ENCODE measurements at places on chromosomes 16 and 17.

- DNase-seq, result peak; percentile 13
These were observed 83.5 kb downstream of the ADCY9 start for GRCh38 chr16:4032768-4033167.

DNA sequence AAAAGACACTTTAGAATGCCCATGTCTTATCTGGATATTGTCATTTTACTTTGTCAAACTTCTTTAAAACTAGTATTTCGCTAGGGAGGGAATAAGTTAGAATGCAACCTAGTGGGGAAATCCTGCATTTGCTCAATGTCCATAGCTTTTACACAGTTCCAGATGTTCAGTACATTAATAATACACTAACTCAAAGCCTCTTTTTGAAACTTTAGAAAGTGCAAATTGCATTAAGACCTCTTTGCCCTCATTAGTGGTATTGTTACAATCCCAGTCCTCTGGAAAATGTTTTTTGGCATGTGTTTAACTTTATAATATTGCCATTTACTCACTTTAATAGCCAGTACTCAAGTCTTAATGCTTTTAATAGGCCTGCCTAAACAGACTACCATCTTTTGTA lies 106.8 kb downstream of the BRIP1 start:
- no peak for DNase-seq

GRCh38 chr16:76335180-76335974 lies 58.2 kb downstream of the CNTNAP4 start:
- DNase-seq, result no peak

GRCh38 chr16:56115817-56116576 lies 75.3 kb upstream of the GNAO1 start:
- DNase-seq, result no peak

DNA sequence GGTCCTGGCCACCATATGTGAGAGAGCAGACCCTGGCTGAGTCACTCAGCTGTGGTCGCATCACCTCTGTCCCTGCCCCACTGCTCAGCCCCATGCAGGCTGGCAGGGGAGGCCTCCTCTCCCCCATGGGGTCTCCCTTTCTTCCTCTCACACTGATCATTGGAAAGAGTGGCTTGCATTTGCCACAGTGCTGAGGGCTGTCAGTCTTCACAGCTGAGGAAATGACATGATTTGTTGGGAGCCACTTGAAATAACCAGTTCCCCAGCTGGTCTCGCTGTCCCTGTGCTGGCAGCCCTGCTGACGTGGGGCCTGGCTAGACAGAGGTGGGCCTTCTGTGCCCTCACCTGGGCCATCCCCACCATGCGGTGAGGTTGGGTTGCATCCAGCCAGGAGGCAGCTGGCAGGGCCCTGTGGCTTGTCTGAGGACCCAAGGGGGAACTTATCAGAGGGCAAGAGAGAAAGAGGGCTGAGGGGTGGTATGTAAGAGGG lies 30.1 kb upstream of the MED9 start:
- DNase-seq, result no peak

DNA sequence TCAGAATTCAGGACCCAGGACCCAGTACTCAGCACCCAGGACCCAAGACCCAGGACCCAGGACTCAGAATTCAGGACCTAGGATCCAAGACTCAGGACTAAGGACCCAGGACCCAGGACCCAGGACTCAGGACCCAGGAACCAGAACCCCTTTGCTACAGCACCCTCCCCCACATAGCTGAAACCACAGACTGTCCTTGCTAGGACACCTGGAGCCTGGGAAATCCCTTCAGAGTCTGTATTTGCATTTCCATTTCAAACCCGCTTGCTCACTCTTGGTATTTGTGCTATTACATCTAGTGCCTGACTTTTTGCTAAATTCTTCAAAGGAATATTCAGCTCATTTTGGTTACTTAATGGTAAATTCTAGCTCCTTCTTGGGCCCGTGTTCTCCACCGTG lies 275.8 kb upstream of the MAF start:
- no peak for DNase-seq

GRCh38 chr16:75476817-75477216 lies 12.3 kb upstream of the TMEM170A start:
- no peak for DNase-seq

DNA sequence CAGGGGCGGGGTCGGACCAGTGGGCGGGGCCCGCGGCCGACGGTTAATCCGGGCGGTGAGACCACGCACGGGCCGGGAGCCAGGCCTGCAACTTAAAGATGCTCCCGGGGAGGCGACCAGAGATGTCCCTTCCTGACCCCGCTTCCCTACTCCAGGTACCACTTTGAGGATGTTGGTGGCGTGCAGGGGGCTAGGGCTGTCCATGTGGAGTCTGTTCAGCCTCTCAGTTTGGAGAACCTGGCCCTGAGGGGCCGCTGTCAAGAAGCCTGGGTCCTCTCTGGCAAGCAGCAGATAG lies 580 bp downstream of the RANGRF start:
- no peak for DNase-seq

- no peak for DNase-seq
These were observed 3.9 kb upstream of the BIRC5 start for GRCh38 chr17:78210111-78210510.

DNA sequence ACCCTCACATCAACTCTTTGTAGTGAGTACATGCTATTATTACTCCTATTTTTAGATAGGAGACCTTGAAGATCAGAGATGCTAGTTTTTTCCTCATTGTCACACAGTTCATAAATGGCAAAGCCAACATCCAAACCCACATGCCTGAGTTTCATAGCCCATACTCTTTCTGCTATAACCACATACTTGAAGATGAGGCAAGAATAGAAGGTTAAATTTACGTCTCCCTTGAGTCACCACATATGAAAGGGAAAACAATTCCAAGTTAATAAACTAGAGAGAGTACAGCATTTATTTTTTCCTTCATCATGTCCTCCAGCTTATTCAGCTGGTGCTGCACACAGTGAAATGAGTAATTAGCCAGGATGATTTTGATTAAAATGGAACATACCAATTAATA lies 23.7 kb downstream of the NUDT7 start:
- DNase-seq, result no peak

DNA sequence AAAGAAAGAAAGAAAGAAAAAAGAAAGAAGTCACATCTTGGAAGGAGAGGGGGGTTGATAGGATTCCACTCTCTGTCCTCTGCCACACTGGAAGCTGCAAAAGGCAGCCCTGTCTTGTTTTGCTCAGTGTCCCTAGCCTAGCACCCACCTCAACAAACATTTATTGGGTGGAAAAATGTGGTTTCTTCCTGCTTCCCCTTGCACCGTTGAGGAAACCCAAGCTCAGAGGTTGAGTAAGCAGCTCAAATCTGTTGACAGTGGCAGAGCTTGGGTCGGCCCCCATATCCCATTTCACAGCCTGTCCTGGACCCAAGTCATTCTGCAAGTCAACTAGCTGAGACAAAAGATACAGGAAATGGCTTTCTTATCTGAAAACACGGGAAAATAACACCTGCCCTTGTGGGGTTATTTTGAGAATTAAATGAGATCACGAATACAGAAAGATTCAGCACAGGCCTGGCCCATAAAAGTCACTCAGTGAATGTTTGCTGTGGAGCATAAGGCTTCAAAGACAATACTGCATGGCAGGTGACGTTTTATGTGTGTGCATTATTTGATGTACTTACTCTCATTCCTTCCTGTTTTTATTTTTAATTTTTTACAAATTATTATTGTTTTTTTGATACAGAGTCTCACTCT lies 63.6 kb downstream of the SCNN1B start:
- no peak for DNase-seq

DNA sequence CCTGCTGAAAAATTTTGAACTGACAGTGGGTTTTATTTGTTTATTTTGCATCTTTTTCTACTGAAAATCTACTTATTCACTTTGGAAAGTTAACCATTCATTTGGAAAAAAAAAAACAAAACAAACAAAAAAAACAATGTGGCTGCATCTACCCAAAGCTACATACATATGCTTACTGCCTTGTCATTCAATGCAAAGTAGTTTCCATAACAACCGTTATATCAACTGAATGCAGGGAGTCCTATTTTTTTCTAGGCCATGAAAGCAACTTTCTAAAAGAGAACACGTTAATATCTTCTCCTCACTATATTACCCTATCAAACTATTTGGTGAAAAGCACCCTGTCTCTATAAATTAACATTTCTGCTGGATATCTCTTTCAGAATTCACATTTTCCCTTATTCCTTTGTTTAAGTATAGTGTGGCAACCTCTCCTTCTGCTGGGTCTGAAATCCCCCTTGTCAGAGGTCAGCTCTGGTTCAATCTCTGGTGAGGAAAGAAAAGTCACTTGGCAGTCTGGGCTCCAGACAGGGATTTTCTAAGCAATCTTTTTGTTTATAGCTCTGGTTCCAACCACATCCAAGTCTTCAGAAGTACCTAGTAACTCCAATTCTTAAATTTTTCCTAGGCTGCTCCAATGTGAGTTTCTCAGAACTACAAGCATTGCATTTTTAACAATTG lies 528.4 kb upstream of the TOM1L1 start:
- no peak for DNase-seq

GRCh38 chr16:15897834-15898254 lies 9.4 kb upstream of the CEP20 start:
- DNase-seq, result no peak

- no peak for DNase-seq
These were observed 96.1 kb downstream of the KCNJ2 start for GRCh38 chr17:70265471-70265870.

DNA sequence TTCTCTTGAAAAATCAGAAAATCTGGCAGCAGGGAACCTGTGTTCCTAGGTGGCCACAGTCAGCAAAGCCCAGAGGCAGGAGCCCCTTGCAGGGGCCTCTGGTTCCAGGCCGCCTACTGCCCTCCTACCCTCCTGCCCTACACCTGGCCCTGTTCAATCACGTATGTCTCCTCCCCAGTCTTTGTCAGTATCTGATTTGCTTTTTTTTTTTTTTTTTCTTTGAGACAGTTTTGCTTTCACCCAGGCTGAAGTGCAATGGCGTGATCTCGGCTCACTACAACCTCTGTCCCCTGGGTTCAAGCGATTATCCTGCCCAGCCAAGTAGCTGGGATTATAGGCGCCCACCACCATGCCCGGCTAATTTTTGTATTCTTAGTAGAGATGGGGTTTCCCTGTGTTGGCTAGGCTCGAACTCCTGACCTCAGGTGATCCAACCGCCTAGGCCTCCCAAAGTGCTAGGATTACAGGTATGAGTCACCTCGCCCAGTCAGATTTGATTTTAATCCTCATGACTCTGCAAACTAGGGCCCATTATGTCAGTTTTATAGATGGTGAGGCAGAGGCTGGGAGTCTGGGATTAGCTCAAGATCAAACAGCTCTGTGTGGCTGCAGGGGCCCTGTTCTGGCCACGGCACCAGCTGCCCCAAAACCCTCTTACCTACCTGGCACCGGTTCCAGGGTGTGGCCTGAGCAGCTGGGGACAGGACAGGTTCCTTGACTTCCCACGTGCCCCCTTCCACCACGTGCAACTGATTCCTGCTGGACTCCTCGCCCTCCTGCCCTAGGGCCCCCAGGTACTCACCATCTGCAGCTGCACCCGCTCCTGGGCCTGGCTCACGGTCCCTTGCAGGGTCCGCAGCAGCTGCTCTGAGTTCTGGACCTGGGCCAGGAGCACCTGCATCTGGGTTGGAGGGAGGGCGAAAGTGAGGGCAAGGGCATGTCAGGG lies 14.7 kb downstream of the RABEP2 start:
- DNase-seq, result no peak

DNA sequence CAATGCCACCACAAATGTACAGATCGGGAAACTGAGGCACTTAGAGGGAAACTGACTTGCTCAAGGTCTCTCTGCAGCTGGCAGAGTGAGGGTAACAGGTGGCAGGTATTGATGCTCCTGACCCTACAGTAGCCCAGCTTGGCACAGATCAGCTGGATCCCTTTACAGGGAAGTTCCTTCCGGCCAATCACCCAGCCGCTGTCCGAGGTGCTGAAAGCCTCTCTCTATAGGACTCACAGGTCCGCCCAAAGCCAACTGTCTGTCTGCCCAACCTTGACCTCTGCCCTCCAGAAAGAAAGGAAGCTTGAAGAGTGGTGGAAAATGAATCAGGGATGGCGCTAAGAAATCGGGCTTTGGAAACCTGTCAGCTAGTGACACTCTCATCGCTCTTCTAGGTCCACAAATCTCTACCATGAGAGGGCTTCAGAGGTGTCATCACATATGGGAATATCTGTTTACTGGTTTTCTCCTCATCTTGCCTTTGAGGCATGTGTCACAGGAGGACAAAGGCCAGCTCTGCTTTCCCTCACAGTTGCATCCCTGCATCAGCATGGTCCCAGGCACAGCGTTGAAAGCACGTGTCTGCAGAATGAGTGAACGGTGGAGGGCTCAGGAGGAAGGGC lies 246.2 kb downstream of the KATNIP start:
- DNase-seq, result no peak

GRCh38 chr17:78176548-78177025 lies 8.2 kb downstream of the SYNGR2 start:
- peak; percentile 87 for DNase-seq

DNA sequence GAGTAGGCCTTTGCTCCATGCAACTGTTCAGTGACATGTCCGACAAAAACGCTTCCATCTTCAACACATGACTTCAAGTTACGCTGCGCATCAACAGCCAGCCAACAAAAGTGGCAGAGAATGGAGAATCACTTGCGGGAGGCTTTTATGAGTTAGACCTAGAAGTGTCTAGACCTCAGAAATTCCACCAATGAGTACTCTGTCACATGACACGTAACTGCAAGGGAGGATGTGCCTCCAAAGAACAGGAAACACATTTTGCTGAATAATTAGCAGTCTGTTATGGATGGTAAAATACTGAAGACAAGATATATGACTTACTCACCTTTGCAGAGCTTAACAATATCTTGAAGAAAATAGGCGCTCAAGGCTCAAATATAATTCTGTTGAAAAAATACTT lies 62.1 kb downstream of the MYO1D start:
- no peak for DNase-seq

- no peak for DNase-seq
These were observed 109.0 kb downstream of the HS3ST3A1 start for GRCh38 chr17:13492737-13493122.

GRCh38 chr16:86901483-86901882 lies 323.1 kb downstream of the FOXL1 start:
- DNase-seq, result no peak

DNA sequence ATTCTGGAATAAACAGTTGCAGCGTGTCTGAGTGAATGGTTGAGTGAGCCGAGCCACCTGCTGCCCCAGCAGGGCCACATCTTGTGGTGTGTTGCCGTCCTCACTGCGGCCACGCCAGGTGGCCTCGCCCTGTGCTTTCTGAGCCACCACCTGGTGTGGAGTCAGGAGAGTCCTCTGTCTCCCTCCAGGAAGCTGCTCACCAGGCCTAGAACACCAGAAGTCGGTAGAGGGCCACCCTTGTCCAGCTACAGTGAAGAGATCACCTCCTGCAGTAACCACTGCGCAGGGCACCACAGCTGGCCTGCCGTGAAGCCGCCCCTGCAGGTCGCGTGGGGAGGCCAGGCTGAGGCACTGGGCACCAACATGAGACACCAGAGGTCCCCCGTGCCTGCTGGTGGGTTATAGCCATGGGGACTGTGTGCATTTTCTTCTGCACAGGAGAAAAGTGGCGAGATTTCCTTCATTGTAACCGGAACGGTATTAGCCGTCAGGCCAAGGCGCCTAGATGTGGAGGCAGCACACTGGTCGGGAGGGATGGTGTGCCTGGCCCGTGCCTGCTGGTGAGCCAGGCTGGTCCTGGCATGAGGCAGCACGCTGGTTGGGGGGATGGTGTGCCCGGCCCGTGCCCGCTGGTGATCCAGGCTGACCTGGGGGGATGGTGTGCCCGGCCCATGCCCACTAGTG lies 28.9 kb upstream of the FOXK2 start:
- no peak for DNase-seq

- no peak for DNase-seq
These were observed 19.9 kb upstream of the NAGS start for GRCh38 chr17:43984521-43984920.

All from CD4-positive, alpha-beta T cell treated with Interleukin-17A for 4 hours (primary cell).